ENCODE measurements at places on chromosomes 3 and 15. TPM values are rescaled to one million over a fixed set of nuclear protein-coding genes. Genes with fewer than 3 reads are reported as not detected.

GRCh38 chr15:36080759-36081158 lies 498.7 kb upstream of the CDIN1 start:
- no peak for DNase-seq

DNA sequence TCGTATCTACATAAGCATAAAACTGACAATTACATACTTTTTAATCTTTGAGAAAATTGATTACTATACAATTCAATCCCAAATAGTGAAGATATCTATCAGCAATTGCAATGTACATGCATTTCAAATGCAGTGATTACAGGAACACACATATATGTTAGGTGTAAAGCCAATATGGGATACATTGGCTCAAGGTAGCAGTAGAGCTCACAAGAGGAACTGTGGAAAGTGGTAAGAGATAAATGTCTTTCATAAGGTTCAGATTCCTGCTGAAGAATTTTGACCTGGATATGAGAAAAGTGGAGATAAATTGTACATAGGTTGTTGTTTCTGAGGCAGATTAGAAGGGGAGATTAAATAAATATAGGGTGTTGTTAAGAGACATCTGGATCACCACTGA lies 1280.5 kb downstream of the OTOL1 start:
- no peak for DNase-seq

The ACAN gene
- not detected for total RNA-seq

The ZNF445 gene
- total RNA-seq = 8.0 TPM

- no peak for DNase-seq
Observed at GRCh38 chr3:69770219-69770618, 31.0 kb downstream of the MITF start.

The NOX5 gene
- total RNA-seq = 0.29 TPM

GRCh38 chr3:111906656-111907055 lies 47.6 kb downstream of the PHLDB2 start:
- DNase-seq = no peak

DNA sequence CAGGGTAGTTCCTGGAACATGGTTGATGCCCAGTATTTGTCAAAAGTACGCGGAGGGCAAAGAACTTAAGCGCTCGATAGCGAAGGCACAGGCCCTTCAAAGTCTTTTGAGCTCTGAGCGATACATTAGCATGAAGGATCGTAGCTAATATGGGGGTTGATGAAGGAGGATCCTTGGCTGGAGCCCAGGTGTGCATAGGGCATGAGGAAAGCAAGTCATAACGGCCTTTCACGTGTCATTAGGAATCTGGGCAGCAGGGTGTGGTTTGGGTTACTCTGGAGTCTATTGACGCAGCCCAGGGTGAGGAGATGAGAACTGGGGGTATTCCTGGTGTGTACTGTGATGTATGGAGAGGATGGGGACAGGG lies 31.7 kb downstream of the SPINK8 start:
- DNase-seq = peak; percentile 26

- peak; percentile 35 for DNase-seq
Observed at GRCh38 chr15:68818769-68819494, 1.8 kb downstream of the ANP32A start.

The TJP1 gene
- total RNA-seq = 79.4 TPM

- no peak for DNase-seq
Observed at GRCh38 chr3:183307749-183308148, 54.7 kb downstream of the B3GNT5 start.

GRCh38 chr3:115040673-115041286 lies 106.3 kb downstream of the ZBTB20 start:
- peak; percentile 28 for DNase-seq

- no peak for DNase-seq
Observed at GRCh38 chr3:52458770-52459545, 3.6 kb downstream of the NISCH start.

DNA sequence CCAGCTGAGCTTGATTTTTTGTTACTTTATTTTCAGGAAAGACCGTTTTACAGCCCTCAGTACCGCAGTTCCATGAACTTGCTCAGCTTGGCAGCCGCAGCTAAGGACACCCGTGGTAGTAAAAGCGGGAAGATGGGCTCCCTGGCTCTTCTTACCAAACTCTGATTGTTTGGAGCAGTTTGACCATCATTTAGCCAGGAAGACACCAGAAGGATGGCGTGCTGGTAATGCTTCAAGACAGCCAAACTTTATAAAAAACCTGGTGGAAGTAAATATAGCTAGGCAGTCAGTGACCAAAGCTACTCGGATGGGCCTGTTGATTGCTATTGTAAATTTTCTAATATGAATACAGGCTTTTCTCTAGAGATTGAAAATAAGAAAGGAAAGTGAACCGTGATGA lies 28.9 kb downstream of the POLR2M start:
- no peak for DNase-seq

GRCh38 chr15:60391722-60392315 lies 6.0 kb downstream of the ANXA2 start:
- peak; percentile 70 for DNase-seq

- no peak for DNase-seq
Observed at GRCh38 chr3:58522759-58523425, 14.1 kb downstream of the ACOX2 start.

The KCNMB3 gene
- total RNA-seq = 2.7 TPM

DNA sequence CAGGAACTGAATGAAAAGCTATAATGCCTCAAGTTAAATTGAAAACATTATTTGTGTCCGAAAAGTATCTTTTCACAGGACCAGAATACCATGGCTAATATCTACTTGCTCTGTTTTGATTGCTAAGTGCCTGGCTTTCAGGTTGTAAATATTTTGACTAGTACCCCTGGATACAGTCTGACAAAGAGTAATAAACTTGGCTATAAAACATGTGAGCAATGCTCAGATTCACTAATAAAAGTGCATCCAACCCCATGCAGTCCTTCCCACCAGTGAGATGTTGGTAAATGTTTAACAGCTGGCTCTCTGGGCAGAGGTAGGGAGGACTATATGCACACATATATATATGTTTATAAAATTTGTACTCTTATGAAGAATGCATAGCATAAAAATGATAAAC lies 281.8 kb upstream of the TGFBR2 start:
- no peak for DNase-seq

GRCh38 chr3:152190636-152191183 lies 78.0 kb upstream of the MBNL1 start:
- DNase-seq = no peak
